ENCODE measurements at places on chromosomes 16 and 17.
A peak's percentile ranks its signal among the peaks of the same experiment; 100 is the strongest.

DNA sequence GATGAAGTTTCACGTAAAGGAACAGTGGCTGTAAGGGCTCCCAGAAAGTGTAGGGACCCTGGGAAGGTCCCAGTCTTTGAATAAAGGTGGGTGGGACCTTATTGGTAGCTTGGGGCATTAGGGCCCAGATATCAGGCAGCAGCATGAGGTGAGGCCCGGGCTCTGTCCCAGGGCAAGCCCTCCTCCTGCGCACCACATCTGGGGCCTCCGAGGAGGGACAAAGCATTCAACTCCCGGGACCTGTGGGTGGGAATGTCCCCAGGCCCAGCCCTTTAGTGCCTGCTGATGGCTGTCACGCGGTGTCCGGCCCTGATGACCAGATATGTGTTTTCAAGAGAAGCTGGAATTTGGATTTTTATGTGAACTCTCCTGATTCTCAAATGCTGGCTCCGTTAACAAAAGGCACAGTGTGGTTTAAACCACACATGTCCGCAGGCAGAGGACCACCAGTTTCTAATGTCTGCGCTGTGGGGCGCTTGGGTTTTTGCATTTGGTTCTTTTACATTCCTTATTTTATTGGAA, 30.4 kb downstream of the RAI1 start:
- DNase-seq: no peak
- H3K27ac ChIP-seq: no peak overlapping the region
- H3K36me3 ChIP-seq: peaks cover 4% of the 10 kb centered on the region
- H3K4me3 ChIP-seq: no peak overlapping the region
- H3K4me1 ChIP-seq: peaks cover 11% of the 10 kb centered on the region
- H3K27me3 ChIP-seq: no peaks in the 10 kb centered on the region

- DNase-seq: no peak
- H3K27me3 ChIP-seq: no peaks in the 10 kb centered on the region
- H3K27ac ChIP-seq: no peak overlapping the region
- peaks cover 12% of the 10 kb centered on the region for H3K36me3 ChIP-seq
These were observed 28.5 kb upstream of the C17orf107 start for GRCh38 chr17:4870855-4871254.

GRCh38 chr16:13798211-13798610, 121.7 kb upstream of the ERCC4 start:
- no peaks in the 10 kb centered on the region for H3K36me3 ChIP-seq
- no peak for DNase-seq
- no peak overlapping the region for H3K4me3 ChIP-seq
- no peaks in the 10 kb centered on the region for H3K4me1 ChIP-seq

GRCh38 chr16:27426423-27427408, 24.7 kb downstream of the IL21R start:
- peak; percentile 58 for DNase-seq
- no peaks in the 10 kb centered on the region for H3K27me3 ChIP-seq
- H3K36me3 ChIP-seq: peaks cover 12% of the 10 kb centered on the region
- H3K4me1 ChIP-seq: peaks cover 54% of the 10 kb centered on the region
- H3K4me3 ChIP-seq: no peak overlapping the region

- no peaks in the 10 kb centered on the region for H3K27me3 ChIP-seq
- DNase-seq: peak; percentile 86
- H3K4me3 ChIP-seq: peak overlapping the region; percentile 86
- peaks cover 76% of the 10 kb centered on the region for H3K4me1 ChIP-seq
- peaks cover 4% of the 10 kb centered on the region for H3K36me3 ChIP-seq
These were observed 579 bp upstream of the CYBA start for GRCh38 chr16:88651276-88651988.

DNA sequence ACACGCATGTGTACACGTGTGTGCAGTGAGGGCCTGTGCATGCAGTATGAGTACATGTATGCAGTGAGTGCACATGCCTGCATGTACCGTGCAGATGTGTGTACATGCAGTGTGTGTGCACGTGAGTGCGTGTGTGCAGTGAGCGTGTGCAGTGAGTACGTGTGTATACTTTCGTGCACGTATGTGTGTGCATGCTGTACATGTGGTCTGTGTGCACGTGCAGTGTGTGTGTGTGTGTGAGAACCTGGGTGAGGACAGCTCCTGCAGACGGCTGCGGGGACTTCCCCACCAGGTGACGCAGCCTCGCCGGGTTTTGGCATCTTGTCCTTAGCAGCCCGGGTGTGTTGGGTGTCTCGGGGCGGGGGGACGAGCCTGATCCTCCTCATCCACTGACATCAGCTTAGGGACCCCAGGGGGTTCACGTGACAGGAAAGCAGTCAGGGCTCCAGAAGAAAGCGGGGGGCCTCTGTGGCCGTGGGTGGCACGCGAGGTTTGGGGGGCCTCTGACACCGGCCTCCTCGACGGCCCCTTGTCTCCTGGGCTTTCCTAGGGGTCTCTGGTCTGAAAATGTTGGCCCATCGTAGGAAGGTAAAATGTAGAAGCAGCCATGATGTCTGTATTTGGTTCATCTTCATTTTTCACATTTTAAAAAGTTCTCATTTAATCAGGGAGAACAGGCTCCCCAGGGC, 119.6 kb upstream of the ZNF750 start:
- no peak overlapping the region for H3K4me3 ChIP-seq
- no peak overlapping the region for H3K27ac ChIP-seq
- DNase-seq: no peak
- no peaks in the 10 kb centered on the region for H3K27me3 ChIP-seq
- H3K4me1 ChIP-seq: peaks cover 2% of the 10 kb centered on the region

DNA sequence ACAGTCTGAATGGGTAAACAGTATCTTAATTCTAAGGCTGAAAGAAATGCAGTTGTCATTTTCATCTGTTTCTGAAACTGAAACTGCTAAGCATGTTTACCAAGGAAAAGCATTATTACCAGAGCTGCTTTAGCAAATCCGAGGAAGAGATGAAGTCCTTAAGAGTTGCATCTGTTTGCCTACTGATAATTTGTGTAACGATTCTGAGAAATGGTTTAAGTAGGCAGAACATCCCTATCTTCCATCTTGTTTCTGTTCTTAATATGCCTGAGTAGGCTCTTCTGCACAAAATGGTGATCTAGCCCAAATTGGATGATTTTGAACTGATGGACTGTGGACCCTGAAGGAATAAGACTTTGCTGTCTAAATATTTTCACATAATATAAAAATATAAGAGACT, 34.9 kb downstream of the NUP93 start:
- H3K4me1 ChIP-seq: no peaks in the 10 kb centered on the region
- H3K36me3 ChIP-seq: peaks cover 2% of the 10 kb centered on the region
- no peaks in the 10 kb centered on the region for H3K27me3 ChIP-seq
- DNase-seq: no peak
- H3K27ac ChIP-seq: no peak overlapping the region

All from T-cell (primary cell).